Right hindlimb (tissue), 1 donor: ENCODE measurements at places on chromosomes 3 and 15.
A peak's percentile ranks its signal among the peaks of the same experiment; 100 is the strongest.

DNA sequence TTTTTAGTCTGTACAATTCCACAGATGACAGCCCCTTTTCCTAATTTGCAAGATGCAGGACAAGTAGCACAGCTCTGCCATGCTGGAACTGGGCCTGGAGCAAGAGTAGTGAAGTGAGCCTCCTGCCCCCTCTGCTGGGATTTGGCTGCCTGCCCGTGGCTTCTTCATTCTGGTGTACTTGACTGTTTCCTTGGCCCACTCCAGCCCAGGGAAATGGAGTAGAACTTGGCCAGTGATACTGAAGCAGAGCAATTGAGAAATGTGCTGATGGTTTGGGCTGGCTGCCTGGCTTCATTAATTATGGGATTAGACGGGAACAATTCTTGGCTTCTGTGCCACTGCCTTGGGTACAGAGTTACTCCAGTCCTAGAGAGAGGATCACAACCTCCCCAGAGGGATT lies 2.8 kb downstream of the GPD1L start:
- DNase-seq = peak; percentile 83

DNA sequence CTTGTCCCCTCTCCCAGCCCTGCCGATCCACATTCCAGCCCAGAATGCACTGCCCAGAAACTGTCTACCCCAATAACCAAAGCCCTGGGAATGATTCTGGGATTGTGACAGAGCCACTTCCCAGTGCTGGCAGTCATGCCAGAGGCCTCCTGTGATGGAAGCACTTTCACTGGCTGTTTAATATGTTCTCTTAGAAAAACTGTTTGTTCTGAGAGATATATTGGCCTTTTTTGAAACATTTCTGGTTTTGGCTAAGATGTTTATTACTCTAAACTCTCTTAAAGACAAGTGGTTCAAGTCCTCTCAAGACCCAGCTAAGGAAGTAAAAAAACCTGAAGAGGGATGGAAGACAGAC lies 74.0 kb upstream of the HACD2 start:
- no peak for DNase-seq

DNA sequence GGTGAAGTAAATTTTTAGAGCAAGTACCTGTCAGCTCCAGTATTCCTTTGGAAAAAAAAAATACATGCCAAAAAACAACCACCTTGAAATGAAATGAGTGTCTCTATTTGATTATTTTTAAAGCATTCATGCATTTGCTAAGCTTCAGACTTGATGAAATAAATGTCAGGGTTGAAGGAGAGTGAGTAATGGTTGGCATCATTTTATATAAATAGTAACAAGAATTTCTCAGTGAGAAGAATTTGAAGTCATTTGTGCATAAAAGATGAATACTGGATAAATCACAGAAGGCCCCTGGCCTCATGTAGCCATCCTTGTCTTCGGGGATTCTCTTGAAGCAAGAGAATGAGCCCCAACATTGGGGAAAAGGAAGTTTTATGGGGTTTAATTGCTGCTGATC lies 318.4 kb downstream of the LPP start:
- DNase-seq = no peak

DNA sequence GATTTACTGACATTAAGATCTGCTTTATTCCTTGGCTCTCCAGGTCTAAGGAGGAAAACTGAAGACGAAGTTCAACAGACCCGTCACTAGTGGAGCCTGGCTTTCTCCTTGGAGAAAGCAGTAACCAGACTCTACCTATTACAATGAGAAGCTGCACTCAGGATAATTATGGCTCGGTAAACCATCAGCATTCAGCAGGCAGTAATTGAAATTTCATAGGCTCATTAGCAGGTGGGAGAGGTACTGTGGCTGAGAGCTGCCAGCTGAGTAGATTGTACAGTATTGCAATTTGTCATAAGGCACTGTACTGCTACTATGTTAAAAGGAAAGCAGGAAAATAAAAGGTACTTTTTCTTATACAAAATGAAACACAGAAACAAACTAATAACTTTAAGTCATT lies 51.2 kb downstream of the CHAC1 start:
- no peak for DNase-seq

DNA sequence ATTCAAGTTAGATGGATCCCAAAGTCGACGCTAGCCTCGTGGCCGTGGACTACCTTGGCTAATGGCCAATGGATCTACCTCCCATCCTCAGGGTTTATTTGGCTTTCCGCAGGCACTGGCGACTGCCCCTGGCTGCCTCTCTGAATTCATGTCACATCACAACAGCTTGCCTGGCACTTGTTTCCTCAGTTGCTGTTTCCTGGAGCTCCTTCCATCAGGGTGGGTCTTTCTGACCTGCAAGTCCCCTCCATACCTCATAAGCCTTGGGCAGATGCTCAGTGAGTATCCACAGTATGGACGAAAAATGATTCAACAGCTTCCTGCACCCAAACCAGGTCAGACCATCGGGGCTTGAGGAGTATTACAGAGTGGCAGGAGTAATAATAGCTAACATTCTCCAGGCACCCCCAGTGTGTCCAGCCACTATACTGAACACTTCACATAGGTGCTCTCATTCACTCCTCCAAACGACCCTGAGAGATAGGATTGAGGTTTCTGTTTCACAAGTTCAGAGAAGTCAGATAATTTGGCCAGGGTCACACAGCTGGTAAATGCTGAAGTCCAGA lies 311.5 kb downstream of the TLE3 start:
- no peak for DNase-seq

GRCh38 chr15:84914909-84915605 lies 30.6 kb downstream of the SLC28A1 start:
- DNase-seq = peak; percentile 59

DNA sequence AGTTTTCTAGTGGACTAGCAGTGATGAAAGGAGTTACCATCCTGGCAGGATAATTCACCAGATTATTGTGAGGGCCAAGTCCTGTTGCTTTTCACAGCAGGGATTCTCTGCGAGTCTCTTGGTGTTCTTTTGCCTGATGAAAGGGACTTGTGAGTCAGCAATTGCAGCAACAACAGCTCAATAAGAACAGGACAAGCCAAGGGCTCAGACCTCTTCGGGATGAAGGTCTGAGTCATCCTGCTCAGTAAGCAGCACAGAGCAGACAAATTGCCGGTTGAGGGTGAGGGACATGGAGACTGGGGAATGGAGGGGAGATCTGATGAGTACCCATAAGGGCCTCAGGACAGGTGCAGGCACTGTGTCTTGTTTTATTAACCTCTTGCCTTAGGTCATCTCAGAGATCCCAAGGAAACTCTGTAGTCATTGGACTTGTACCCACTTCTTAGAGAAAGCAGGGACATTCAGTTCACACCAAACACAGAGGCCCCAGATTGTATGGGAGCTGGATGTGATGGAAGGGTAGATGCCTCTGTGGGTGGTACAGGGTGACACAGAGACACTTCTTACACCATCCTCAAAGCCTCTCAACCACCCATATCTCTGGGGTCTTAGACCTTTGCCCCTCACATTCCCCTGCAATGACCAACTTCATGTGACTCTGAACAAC lies 173.8 kb upstream of the TLE3 start:
- no peak for DNase-seq

DNA sequence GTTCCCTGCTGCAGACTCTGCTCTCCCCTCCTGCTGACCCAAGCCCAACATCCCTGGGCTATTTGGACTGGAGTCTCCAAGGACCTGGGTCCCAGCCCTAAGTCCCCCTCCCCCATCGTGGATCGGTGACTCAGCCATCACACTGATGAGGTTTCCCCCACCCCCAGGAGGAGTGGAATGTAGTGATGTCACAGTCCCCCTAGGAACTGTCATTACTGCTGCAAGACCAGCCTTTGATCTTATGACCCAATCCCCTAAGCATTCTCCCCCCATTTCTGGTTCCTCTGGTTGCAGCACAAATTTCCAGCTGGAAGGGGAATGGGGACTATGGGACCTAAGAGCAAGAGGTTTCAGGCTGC lies 63.4 kb upstream of the CSPG4 start:
- no peak for DNase-seq

DNA sequence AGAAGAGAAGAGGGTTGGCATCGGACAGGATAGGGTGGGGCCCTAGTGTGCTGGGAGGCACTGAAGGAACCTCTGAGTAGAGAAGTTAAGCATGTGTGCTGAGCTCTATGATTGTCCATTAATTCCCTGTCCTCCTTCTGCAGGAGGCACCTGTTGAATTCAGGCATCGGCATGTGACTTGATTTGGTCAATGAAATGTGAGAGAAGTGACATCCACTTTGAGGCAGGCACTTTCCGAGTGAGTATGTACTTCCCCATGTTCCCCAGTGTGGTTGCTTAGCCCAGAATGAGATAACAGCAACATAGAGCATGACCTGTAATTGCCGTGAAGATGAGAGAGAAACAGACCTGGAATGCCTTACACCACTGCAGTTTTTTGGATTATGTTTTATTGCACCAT lies 224.8 kb downstream of the RPLP1 start:
- DNase-seq = no peak

- no peak for DNase-seq
Measured at GRCh38 chr3:12648384-12648959, 15.4 kb downstream of the RAF1 start.

GRCh38 chr15:92020804-92021203 lies 167.3 kb downstream of the SLCO3A1 start:
- DNase-seq = no peak

- no peak for DNase-seq
Measured at GRCh38 chr15:84889991-84890669, 5.7 kb downstream of the SLC28A1 start.

DNA sequence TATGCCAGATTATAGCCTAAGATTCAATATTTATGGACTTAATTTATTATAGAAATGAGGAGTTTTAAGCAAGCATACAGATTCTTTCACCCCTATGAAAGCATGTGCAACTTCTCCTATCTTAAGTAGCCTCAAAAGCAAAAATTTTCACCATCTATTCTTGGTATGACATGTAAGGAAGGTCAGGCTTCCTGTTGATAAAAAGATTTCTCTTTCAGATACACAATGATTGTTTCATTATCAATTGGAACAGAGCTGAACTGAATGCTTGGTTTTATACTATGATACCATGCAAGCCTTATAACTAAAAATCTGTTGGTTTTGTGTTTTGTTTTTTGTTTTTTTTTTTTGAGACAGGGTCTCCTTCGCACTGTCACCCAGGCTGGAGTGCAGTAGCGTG lies 3.9 kb downstream of the GRK7 start:
- no peak for DNase-seq

GRCh38 chr3:58424613-58425012 lies 9.0 kb downstream of the PDHB start:
- no peak for DNase-seq

GRCh38 chr15:34336991-34337556 lies 507 bp downstream of the SLC12A6 start:
- DNase-seq = no peak

DNA sequence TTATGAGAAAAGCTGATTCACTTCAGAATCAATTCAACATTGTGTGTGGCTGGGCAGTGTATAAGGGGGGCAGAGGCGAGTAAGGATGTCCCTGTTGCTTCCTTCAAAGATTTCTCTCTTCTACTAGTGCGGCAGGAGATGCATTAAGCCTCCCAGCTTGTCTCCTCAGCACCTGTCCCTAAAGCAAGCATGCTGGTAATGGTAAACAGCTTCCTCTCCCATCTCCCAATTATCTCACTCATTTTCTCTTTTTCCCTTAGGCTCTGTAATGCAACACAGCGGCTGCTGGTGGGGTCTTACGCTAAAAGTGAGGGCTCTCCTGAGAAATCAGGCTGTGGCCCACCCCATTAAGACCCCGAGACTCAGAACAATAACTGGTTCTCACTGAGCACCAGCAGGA lies 306.4 kb upstream of the ROPN1 start:
- DNase-seq = no peak

- no peak for DNase-seq
Measured at GRCh38 chr3:10935028-10935427, 57.5 kb upstream of the SLC6A1 start.

DNA sequence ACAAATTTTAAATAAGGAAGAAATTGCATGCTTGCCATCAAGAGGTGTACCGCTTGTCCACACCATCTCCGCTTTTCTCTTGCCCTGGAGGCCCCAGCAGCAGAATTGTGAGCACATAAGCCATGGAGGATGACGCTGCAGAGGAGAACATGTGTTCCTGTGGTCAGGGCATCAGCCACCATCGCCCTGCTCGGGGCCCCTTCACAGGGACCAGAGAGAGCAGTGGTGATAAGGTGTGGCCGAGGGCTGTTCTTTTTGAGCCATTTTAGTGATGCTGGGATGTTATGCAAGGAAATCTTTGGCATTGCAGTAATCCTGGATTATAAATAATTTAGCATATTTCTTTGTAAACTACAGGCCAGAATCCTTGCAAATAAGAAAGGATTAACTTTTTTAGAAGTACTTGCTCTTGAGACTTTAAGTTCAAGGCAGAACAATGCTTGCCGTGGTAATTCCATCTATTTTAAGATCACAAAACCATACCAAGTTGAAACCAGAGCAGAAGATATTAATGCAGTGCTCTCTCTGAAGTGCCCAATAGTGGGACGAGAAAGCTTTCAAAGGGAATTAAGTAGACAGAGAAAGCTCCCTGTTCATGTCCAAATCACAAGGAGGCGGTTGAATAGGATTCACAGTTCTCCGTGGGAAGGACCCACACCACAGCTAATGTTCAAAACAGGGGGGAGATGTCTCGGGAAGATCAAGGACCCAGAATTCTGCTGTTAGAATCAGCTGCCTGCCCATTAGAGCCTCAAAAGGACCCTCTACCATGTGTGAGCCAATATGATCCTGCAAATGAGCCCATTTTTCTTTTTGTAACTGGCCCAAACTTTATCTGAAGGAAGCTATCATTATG lies 338.5 kb downstream of the RORA start:
- no peak for DNase-seq

- no peak for DNase-seq
Measured at GRCh38 chr15:82999905-83000671, 11.4 kb downstream of the C15orf40 start.

GRCh38 chr3:77320514-77320913 lies 280.6 kb downstream of the ROBO2 start:
- DNase-seq = no peak

GRCh38 chr3:4986175-4986781 lies 7.0 kb downstream of the BHLHE40 start:
- no peak for DNase-seq

GRCh38 chr15:28911310-28911931 lies 25.6 kb downstream of the APBA2 start:
- DNase-seq = no peak

GRCh38 chr15:57344282-57344681 lies 32.0 kb upstream of the CGNL1 start:
- DNase-seq = no peak

DNA sequence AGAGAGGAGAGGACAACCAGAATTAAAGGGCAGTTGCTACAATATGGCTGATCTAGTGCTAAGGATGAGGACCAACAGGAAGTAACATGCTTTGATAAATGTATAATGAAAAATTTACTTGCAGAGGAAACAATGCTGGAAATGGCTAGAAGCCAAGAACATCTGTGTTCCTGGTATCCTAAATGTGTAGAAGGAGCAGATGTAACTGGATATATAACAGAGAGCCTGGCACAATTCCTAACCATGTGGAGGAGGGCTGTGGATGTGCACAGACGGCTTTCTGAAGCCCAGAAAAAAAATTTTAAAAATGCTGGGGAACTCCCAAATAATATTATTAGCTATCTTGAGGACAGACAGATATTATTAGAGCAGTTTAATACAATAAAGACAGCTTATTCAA lies 159.4 kb upstream of the GBE1 start:
- DNase-seq = peak; percentile 39
